Cortex of kidney (tissue), 1 donor: ENCODE measurements at places on chromosomes 6 and 20.

- DNase-seq = no peak
These were observed 650 bp downstream of the DCBLD1 start for GRCh38 chr6:117483004-117483644.

GRCh38 chr6:83463886-83464285 lies 33.0 kb upstream of the ME1 start:
- DNase-seq = no peak

DNA sequence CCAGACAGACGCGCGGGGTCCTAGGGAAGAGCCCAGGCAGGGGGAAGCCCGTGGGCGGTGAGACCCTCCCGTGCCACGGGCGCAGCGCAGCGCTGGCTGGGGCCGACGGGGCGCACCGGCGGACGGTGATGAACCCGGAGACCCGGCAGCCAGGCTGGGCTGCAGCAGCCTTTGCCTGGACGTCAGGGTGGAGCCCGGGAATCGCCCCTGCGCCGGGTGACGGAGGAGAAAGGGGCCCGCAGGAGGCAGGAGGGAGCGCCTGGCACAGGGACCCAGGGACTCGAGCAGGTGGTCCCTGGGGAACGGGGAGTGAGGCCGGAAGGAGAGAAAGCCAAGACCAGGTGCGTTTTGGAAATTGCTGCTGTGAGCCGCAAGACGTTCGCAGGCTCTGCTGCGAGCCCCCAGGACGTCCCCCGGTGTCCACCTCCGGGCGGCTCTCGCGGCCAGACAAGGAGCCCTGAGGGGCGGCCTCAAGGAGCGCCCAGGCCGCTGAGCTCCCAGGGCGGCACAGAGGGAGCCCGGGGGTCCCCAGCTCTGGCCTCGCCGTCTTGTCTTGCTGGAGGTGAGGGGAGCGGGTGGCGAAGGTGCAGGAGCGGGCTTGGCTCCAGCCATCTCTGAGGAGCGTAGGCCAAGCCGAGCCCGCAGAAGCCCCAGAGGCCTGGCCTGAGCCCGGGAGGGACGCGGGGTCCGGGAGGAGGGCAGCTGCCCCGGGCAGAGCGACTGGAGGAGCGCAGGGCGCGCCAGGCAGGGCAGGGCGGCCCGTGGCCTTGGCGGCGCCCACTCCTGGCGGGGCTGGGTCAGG lies 191.2 kb upstream of the PDE10A start:
- DNase-seq = no peak

DNA sequence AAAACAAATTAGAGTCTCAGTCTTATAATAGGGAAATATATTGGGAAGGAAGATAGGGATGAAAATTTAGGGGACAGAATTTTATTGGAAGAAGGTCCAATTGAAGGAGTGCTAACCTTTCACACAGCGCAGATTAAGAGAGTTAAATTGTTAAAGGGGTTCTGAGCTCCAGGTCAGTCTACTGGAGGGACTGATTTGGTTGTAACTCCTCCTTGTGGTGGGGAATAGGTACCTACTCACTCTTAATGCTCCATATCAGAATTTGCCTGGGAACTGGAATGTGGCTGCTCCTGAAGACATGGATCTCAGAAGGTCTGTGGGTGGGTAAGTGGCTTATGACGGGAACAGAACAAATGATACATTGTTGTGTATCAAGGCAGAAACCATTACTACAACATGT lies 143.5 kb downstream of the FLRT3 start:
- no peak for DNase-seq

DNA sequence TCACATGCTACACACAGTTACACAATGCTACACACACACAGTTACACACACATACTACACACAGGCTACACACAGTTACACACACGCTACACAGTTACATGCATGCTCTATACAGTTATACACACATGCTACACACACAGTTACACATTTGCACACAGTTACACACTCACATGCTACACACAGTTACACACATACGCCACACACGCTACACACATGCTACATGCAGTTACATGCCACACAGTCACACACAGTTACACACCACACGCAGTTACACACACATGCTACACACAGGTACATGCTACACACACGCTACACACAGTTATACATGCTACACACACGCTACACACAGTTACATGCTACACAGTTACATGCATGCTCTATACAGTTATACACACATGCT lies 15.6 kb downstream of the MYT1 start:
- no peak for DNase-seq

DNA sequence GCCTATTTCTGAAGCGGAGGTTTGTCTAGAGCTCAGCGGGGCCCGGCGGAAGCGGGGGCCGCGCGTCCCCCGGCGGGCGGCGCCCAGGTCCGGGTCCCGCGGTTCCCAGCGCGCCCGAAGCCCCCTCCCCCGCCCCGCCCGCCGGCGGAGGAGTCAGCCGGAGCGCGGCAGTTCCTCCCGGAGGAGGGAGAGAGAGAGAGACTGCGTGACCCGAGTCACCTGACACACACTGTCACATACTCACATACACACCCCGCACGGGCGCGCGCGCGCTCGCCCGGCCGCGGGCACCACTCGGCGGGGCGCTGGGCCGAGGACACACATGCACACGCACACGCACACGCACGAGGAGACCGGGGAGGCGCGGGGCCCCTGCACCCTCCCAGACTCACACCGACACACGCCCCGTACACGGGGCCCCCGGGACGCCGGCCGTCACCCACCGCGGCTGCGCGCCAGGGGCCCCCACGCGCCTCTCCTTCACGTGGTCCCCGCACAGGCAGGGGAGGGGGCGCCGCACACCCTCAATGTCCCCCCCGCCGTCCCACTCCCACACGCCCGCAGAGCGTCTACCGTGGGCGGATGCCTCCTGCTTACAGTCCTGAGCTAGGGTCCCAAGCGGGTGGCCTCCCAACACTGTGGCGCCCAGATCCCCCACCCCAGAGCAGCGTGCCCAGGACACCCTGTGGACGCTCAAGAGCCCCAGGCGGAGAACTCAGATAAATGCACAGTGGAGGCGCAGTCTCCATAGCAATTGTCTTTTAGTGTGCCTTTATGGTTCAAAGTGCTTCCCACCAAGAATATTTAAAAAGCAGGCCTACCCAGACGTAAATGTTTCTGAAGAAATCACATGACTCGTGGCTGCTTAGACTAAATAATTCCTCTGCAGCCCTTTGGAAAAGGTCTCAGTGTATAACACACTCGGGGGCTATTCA lies at the start of gene RRAGD:
TSS of gene RRAGD (minus strand) at position 203 of the 935 bp plus-strand sequence. CDS start 280 bp downstream, outside the sequence.
- DNase-seq = peak; percentile 17
